ENCODE measurements at places on chromosomes 2 and 18.

DNA sequence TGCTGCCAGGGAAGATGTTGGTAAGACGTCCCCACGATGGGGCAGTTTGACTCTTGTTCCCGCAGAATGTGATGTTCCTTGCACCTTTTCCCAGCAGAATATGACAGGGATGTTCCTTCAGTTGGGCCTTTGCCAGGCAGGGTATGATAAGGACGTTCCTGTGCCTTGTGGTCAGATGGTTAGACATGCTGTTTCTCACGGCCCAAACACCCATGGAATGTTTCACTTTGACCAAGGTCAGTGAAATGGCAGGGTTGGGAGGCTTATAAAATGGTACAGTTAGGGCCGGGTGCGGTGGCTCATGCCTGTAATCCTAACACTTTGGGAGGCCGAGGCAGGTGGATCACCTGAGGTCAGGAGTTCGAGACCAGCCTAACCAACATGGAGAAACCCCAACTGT, 40.3 kb upstream of the YPEL5 start:
- no peak for DNase-seq

GRCh38 chr18:48858676-48859075, 92.1 kb downstream of the SMAD7 start:
- DNase-seq = no peak

GRCh38 chr18:69996417-69996816, 48.7 kb upstream of the CD226 start:
- no peak for DNase-seq

- DNase-seq = no peak
Measured at GRCh38 chr2:23107327-23107941, 277.5 kb upstream of the KLHL29 start.

GRCh38 chr18:21191596-21192307, 50.3 kb upstream of the GREB1L start:
- no peak for DNase-seq

- no peak for DNase-seq
Measured at GRCh38 chr18:74862094-74862493, 264.4 kb downstream of the ZNF407 start.

GRCh38 chr2:34143149-34143548, 544.0 kb upstream of the FAM98A start:
- no peak for DNase-seq

DNA sequence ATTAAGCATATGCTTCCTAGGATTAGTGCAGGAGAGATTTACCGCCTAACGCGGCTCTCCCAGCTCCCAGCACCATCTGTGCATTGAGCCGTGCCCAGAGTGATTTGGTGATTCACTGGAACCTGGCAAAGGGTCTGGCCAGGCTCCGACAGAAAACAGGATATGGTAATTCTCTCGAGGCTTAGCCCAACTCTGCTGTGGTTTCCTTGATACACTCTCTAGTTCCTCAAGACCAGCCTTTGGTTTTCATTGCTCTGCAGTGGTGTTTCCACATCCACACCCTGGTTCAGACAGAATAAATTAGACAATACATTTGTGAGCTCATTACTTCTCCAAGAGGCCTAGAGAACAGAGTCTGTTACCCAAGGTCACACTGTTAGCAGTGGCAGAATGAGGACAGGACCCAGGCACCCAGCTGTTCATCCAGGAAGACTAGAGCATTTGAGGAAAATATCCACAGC, 23.0 kb upstream of the SMAD2 start:
- no peak for DNase-seq

DNA sequence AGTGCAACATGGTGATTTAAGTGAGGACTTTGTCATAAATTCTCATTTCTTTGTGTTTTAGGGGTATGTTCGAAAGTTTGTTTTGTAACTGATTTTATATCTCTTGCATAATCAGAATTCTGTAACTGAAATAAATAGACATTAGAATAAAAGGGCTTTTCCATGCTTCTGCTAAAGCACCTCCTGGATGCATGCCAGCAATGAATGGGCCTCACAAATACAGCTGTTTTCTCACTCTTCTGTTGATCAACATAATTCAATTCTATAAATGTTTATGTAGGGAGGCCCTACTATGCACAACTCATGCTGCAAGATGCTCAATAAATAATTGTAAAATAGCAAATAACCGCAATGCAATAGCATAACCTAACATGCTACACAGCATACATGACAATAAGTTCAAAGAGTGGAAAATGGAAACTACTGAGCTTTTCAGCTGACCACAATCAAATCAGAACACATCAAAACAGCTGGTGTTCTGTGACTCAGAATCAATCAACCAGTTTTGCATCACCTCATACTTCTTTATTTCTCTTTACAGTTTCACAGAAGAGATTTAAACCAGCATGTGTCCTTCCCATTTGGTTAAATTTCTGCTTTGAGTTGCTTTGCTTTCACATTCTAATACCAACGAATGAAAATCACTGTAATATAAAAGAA, 11.0 kb downstream of the CDH7 start:
- no peak for DNase-seq

- no peak for DNase-seq
Measured at GRCh38 chr2:144670080-144670479, 150.2 kb upstream of the ZEB2 start.

DNA sequence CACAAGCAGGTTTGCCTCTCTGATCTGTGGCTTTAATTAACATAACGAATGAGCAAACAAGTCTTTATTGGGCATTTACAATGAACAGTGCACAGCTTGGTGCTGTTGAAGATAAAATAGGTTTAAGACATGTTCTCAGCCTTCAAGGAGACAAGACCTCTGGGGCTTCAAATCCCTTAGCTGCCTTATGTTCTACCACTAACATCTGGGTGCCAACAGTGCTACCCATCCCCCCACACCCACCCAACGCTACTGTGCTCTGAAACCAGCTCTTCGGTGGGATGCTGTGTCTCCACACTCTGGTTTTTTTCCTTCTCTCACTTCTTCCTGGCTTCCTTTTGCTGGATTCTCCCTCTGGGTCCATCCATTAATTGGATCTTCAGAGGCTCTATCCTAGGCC, 14.1 kb upstream of the B3GNT2 start:
- no peak for DNase-seq

DNA sequence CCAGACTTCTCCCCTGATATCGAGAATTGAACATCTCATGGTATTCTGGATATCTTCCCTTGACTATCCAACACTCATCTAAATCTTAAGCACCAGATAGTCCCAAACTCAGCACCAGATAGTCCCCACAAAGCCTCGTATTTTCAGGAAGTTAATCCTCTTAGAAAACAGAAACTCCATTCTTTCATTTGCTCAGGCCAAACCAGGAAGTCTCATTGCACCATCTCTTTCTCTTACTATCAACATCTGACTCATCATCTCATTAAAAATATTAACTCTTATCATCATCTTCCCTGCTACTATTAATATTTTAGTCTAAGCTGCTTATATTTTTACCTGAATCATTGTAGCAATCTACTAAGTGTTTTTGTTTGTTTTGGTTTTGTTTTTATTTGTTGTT, 286.4 kb downstream of the GALNT13 start:
- DNase-seq = no peak

- no peak for DNase-seq
Measured at GRCh38 chr18:45652303-45653080, 37.2 kb downstream of the SLC14A2 start.

GRCh38 chr18:35711227-35711626, 129.7 kb downstream of the GALNT1 start:
- no peak for DNase-seq

DNA sequence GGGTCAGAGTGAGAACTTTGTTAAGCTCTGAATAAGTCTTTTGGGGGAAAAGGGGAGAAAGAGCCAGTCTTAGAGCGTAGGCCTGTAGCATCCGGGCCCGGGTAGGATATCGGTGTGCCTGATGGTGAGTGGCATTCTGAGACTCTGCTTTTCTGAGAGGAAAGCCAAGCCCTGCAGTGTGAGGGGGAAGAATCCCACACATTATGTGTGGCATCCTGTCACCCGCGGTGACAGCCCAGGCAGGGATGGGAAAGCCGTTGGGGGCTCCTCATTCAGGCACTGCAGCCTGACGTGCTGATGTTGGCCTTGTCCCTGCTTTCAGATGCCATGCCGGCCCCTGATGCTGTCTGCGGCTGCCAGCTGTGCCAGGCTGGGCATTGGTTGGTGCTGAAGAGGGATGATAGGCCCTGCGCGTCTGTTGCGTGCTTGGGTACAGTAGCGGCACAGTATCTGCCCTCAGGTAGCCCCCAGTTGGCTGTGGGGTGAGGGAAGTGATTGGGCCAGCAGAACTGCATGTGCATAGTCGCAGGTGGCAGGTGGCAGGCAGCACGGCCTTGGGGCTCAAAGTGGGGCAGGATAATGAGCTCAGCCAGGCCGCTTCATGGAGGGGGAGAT, 37.6 kb downstream of the GLI2 start:
- DNase-seq = no peak

All from T-helper 22 cell (primary cell).